ENCODE measurements at places on chromosomes 6 and 20.

DNA sequence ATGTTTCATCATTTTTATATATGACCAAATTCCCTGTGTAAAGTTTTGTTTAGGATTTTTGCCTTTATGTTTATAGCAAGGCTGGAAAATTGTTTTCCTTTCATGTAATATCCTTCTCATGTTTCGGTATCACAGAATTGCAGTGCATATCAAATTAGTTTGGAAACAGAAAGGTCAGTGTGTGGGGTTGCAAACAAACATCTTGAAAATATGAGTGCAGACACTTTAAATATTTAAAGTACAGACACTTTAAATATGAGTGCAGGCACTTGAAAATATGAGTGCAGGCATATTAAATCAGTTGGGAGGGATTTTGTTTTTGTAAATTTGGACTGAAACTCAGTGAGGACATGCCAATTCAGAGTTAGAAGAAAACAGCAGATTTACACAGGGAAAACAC is 6.5 kb downstream of the SLPI start:
- DNase-seq, result no peak

GRCh38 chr6:74491844-74492374 is 713.9 kb downstream of the COL12A1 start:
- DNase-seq, result no peak

DNA sequence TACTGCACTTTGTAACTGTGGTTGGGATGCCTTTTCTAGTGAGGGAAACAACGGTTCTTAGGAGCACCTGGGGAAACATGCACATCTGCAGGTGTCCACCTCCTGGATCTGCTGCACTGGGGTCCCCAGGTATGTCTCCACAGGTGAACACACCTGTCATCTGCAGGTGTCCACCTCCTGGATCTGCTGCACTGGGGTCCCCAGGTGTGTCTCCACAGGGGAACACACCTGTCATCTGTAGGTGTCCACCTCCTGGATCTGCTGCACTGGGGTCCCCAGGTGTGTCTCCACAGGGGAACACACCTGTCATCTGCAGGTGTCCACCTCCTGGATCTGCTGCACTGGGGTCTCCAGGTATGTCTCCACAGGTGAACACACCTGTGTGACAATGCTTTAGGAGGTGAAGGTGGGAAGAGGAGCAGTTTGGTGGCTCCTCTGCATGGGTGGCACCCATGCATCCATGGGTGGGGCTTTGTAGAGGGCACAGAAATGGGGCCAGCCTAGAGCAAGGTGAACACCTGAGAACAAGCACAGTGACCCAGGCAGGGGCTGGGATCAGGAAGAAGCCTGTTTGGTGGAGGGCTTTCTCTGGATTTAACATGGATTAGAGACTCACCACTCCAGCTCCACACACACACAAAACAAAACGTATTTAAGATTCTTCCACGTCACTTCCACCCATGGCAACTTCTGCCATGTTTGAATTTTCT is 206.0 kb upstream of the CDH4 start:
- DNase-seq, result no peak

DNA sequence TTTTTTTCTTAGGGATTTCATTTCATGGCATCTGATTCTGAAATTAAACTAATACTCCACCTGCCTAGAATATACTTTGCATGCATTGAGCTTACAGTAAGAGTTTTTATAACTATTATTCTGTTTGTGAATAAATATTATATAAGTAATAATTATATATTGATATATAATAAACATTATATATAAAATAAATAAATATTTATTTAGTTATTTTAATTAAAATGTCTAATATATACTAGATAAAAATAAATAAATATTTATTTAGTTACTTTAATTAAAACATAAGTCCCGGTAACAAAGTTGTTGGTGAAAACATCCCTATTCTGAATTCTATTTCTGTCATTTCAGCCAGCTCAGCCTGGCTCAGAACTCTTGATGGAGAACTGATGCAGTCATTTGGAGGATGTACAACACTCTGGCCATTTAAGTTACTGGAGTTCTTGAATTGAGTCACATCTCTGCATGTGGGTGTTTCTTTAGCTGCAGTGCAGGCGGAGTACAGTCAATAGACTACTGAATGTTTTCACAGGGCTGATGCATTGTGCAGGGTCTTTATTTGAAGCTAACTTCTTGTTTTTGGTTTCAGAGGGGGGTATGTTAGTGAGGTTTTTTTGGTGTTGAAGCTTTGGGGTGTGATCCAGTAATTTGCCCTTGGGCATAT is 508.9 kb upstream of the ADGRB3 start:
- DNase-seq, result no peak

DNA sequence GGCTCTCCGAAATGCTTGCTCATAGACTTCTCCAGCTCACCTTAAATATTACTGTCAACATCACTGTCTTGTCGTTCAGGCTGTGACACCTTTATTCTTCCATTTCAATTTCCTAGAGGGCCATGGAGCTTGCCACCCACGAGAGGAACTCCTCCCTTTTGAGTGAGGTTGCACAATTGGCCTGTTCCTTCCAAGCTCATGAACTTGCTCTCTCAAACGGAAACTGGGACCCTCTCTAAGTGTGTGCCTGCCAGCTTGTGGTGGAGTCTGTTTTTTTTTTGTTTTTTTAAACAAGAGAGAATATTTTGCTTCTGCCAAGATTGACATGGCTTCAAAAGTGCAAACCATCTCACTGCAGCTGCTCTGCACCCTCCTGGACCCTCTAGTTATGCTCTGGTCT is 19.3 kb upstream of the IYD start:
- no peak for DNase-seq
